Stimulated activated naive CD8-positive, alpha-beta T cell treated with anti-CD3 and anti-CD28 coated beads, Interleukin-15, amount 100 ng/mL, for 72 hours (primary cell): ENCODE measurements at places on chromosomes 16 and 17.

- DNase-seq: no peak
Measured at GRCh38 chr17:8466873-8467272, 31.2 kb downstream of the NDEL1 start.

DNA sequence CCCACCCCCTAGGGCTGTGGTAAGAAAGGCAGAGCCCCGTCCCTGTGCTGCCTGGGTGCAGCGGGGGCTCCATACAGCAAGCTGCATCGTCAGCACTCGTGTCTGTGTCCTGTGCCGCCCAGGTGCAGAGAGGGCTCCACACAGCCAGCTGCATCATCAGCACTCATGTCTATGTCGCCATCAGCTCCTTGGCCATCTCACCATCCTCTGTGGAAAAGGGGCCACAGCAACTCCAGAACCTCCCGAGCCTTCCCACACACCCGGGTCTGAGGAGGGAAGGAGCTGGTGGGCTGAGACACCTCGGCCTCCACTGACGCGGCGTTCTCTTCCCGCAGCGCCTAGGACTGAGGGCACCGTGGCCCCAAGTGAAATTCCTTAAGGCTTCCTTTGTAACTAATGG lies 72.9 kb upstream of the CHMP6 start:
- no peak for DNase-seq

DNA sequence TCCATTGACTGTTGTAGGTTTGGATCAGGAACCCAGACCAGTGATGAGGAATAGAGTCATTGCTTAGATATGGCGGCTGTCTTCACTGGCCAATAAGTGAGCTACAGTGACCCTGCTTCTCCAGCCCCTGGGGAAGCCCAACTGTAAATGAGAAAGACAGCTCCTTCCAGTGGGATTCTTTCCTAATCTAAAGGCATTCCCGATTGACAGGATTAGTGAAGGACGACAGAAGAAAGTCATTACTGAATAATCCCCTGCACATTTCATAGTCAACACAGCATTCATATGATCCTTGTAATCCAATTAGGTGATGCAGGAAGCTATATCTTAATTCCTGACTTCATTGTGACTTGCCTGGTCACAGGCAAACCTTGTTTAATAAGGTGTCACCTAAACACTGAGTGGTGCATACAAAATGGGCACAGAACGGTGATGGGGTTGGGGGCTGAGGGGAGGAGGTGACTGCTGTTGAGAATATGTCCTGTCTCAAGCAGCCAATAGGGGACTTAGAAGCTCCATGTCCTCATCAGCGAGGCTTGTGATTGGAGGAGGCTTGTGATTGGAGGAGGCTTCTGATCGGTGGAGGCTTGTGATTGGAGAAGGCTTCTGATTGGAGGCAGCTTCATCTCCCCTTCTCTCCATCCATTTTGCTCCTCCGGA lies 242.6 kb downstream of the XYLT1 start:
- no peak for DNase-seq

DNA sequence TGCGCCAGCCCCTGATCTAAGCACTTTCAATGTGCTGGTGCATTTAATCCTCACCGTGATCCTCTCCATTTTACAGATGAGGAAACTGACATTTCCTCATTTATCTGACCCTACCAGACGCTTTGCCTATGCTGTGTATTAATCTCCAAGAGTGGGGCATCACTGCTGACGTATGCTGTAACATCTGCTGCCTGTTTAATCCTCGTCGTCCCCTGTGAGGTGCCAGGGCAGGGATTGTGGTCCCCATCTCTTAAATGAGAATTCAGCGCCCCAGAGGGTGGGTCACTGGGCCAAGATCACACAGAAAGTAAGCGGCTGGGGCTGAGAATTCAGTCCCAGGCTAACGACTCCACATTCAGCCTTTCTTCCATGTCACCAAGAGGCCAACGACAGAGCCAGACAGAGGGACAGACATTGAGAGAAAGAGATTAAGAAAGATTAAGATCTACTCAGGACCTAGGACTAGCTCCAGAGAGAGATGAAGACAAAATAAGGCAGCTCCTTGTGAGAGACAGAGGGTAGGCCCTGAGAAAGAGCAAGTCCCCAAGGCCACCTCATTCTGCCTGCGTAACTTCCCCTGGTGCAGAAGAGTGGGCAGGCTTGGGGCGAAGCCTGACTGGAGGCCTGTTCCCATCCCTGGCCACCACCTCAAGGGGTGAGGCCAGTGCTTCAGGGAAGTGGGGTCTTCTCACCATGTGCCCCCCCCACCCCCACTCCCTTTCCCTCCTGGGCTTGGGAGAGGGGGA lies 13.5 kb downstream of the CACNA1G start:
- DNase-seq: no peak

- DNase-seq: no peak
Measured at GRCh38 chr17:49573510-49574322, 2.0 kb upstream of the NXPH3 start.

DNA sequence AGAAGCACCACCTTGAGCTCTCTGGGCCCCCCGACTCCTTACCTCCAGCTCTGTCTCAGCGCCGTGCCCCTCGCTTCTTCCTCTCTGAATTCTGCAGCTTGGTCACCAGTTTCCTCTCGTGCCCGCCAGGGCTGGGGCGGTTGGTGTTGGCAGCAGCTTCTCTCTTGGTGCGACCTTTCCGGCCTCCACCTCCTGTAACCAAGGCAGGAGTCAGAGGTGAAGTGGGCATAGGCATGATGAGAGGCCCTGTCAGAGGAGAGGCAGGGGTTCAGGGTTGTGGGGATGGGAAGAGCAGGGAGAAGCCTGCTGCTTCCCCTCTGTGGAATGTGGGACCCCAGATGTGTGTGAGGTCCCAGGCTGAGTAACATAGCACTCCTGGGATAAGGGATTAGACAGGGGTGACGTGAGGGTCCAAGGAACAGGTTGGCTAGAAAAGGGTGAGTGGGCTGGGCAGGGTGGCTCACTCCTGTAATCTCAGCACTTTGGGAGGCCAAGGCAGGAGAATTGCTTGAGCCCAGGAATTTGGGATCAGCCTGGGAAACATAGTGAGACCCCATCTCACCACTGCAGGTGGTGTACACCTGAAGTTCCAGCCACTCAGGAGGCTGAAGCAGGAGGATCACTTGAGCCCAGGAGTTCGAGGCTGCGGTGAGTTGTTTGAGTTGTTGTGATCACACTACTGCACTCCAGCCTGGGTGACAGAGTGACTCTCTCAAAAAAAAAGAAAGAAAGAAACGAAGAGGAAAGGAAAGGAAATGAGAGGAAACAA lies 626 bp downstream of the NUPR1 start:
- no peak for DNase-seq

GRCh38 chr17:61794242-61794641 lies 69.1 kb downstream of the BRIP1 start:
- no peak for DNase-seq

- DNase-seq: no peak
Measured at GRCh38 chr17:72393553-72393952, 272.7 kb downstream of the SOX9 start.

DNA sequence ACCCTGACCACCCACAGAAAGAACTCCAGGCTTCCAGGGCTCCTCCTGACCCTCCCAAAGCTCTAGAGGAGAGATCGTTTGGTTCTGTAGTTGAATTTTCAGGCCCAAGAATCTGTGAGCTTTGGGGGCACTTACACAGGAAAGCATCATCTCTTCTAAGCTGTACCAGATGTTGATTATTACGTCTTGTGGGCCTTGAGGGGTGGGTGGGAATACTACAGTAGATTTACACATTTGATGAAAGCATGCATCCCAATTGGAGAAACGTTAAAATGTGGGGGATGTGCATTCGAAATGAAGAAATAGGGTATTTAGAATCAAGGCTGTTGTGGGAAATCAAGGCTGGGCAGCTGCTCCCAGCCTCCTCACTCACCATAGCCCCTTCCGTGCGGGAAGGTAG lies 61.9 kb downstream of the MGAT5B start:
- DNase-seq: no peak

DNA sequence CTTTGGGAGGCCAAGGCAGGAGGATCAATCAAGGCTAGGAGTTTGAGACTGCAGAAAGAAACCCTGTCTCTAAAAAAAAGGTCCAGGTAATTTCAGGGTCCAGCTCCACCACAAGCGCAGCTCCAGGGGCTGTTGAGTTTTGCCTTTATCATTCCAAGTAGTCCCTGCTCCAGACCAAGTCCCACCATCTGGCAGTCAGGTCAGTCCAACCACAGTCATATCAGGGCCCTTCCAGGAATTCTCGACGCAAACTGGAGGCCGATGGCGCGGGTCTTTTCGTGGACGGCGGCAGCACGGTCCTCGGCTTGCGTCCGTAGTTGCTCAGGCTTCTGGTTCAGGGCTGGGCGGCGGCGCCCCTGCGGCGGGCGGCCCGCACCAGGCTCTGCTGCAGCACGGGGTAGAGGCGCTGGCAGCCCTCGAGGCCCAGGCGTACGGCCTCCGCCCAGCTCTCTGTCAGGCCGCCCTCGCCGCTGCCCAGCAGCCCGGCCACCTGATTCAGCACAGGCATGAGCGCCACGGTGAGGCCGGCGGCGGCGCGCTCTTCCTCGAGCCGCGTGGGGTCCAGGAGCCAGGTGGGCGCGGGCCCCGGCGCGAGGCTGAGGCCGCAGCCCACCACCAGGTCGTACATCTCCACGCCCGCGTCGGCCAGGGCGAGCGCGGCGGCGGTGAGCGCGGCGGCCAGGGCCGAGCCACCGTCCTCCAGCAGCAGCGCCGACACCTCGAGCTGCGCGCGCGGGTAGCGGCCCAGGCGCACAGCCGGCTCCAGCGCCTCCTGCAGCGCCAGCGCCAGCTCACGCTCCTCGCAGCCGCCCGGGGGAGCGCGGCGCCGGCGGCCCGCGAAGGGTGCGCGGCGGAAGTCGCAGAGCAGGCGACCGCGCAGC lies 752 bp downstream of the EXOSC6 start:
- DNase-seq: no peak

DNA sequence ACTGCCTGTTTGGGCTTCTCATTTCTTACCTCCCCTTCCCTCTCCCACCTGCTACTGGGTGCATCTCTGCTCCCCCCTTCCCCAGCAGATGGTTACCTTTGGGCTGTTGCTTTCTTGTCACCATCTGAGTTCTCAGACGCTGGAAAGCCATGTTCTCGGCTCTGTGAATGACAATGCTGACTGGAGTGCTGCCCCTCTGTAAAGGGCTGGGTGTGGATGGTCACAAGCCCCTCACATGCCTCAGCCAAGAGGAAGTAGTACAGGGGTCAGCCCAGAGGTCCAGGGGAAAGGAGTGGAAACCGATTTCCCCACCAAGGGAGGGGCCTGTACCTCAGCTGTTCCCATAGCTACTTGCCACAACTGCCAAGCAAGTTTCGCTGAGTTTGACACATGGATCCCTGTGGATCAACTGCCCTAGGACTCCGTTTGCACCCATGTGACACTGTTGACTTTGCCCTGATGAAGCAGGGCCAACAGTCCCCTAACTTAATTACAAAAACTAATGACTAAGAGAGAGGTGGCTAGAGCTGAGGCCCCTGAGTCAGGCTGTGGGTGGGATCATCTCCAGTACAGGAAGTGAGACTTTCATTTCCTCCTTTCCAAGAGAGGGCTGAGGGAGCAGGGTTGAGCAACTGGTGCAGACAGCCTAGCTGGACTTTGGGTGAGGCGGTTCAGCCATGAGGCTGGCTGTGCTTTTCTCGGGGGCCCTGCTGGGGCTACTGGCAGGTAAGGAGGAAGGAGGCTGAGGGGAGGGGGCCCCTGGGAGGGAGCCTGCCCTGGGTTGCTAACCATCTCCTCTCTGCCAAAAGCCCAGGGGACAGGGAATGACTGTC lies at the start of gene CD68:
TSS of gene CD68 (plus strand) at position 638 of the 833 bp plus-strand sequence. CDS start at position 678, 40 bp downstream.
- peak; percentile 62 for DNase-seq

- DNase-seq: no peak
Measured at GRCh38 chr16:90004577-90004976, 14.7 kb downstream of the DBNDD1 start.
